ENCODE measurements at places on chromosomes 7 and 10. TPM values are rescaled to one million over a fixed set of nuclear protein-coding genes. Genes with fewer than 3 reads are reported as not detected.
A peak's percentile ranks its signal among the peaks of the same experiment; 100 is the strongest.

Gene MMP21
- 0.26 TPM for total RNA-seq

DNA sequence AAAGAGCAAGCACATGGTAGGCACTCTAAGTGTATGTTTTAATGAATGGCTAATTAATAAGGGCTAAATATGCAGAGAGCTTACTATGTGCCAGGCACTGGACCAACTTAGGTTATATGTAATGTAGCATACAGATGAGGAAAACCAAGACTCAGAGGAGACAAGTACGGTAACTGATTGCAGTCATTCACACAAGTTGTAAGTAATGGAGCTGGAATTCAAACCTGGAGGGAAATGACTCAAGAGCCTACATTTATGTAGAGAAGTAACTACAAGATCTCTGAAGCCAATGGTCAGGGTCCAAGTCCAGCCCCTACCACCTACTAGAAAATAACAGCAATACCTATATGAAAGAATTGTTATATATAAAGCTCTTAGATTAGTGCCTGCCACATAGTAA is 97.3 kb upstream of the KCNIP2 start:
- H3K27me3 ChIP-seq, result no peaks in the 10 kb centered on the region
- no peaks in the 10 kb centered on the region for H3K36me3 ChIP-seq
- peak; percentile 36 for DNase-seq
- no peak overlapping the region for H3K4me3 ChIP-seq

- no peaks in the 10 kb centered on the region for H3K4me1 ChIP-seq
- H3K27ac ChIP-seq, result no peak overlapping the region
- H3K36me3 ChIP-seq, result no peaks in the 10 kb centered on the region
- no peak overlapping the region for H3K4me3 ChIP-seq
These were observed 102.1 kb downstream of the DOCK4 start for GRCh38 chr7:112104120-112104519.

Gene LIPK
- total RNA-seq, result not detected

DNA sequence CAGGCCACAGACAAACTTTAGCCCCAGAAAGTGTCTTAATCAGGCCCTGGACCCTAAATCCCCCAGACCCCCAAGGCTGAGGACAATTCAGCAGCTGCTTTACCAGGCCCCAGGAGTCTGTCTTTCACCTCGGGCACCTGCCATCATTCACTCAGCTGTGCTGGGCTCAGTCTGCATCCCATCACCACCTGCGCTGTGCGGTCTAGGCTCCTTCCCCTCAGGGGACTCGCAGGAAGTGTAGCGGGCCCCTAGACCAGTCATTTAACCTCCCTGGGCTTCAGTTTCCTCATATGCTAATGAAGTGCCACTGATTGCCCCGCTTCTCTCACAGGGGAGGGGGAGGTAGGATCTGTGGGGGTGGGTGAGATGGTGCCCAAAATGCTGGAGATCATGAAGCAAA is 76.4 kb upstream of the ZMIZ1 start:
- H3K4me1 ChIP-seq, result no peaks in the 10 kb centered on the region
- DNase-seq, result no peak
- H3K27ac ChIP-seq, result no peak overlapping the region
- no peaks in the 10 kb centered on the region for H3K27me3 ChIP-seq
- H3K4me3 ChIP-seq, result no peak overlapping the region

- H3K4me1 ChIP-seq, result peaks cover 33% of the 10 kb centered on the region
- no peaks in the 10 kb centered on the region for H3K36me3 ChIP-seq
- H3K27ac ChIP-seq, result peak overlapping the region; percentile 95
- peak overlapping the region; percentile 55 for H3K4me3 ChIP-seq
- DNase-seq, result peak; percentile 92
- H3K27me3 ChIP-seq, result no peaks in the 10 kb centered on the region
These were observed 26.5 kb downstream of the GTF2IRD1 start for GRCh38 chr7:74479961-74480829.

Gene SFXN4
- 17.7 TPM for total RNA-seq

- no peak for DNase-seq
- H3K27ac ChIP-seq, result no peak overlapping the region
- H3K4me3 ChIP-seq, result no peak overlapping the region
- no peaks in the 10 kb centered on the region for H3K36me3 ChIP-seq
- H3K27me3 ChIP-seq, result no peaks in the 10 kb centered on the region
- no peaks in the 10 kb centered on the region for H3K4me1 ChIP-seq
These were observed 395.4 kb upstream of the NFE2L3 start for GRCh38 chr7:25756601-25757000.

DNA sequence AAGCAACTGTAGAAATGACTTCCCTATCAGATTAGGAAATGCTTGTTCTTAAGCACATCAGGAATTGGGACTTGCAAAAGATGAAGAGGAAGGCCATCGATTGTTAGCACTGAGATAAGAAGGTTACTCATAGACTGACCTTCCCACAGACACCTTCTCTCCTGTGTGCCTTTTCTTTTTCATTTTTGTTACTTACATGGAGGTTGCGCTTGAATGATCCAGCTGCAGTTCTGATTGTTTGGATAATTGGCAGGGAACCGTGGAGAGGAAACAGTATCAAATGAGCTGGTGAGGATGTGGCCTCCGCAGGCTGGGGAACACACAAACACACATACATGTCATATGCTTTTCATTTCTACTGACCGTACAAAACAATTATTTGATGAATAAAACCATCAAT is 134.9 kb upstream of the RSU1 start:
- peaks cover 6% of the 10 kb centered on the region for H3K4me1 ChIP-seq
- no peak overlapping the region for H3K4me3 ChIP-seq
- no peaks in the 10 kb centered on the region for H3K36me3 ChIP-seq
- DNase-seq, result no peak
- no peak overlapping the region for H3K27ac ChIP-seq
- H3K27me3 ChIP-seq, result no peaks in the 10 kb centered on the region

Gene OR2A12
- not detected for total RNA-seq

Gene OR2A1
- total RNA-seq, result under 0.01 TPM

Gene PLAU
- 60.1 TPM for total RNA-seq

- no peak overlapping the region for H3K27ac ChIP-seq
- H3K4me3 ChIP-seq, result no peak overlapping the region
- no peaks in the 10 kb centered on the region for H3K4me1 ChIP-seq
- no peak for DNase-seq
- no peaks in the 10 kb centered on the region for H3K27me3 ChIP-seq
These were observed 9.1 kb upstream of the ZYX start for GRCh38 chr7:143372070-143372469.

DNA sequence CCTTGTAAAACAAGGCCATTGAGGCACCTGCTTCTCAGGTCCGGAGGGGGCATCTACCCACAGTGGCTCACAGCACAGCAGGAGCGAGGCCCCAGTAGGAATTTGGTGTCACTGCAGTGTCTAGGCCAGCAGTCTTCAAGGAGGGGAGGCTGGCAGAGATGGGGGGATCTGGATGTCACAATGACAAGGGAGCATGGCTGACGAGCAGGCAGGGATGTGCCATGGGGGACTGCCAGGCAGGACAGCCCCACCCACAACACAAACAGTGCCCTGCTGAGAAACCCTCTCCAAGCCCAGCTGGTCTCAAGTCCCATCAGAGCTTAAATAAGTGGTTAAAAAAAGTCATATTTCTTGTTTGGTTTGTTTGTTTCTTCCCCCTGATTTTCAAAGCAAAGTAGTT is 121.0 kb upstream of the ZNF716 start:
- H3K4me1 ChIP-seq, result no peaks in the 10 kb centered on the region
- no peaks in the 10 kb centered on the region for H3K36me3 ChIP-seq
- no peak overlapping the region for H3K4me3 ChIP-seq
- no peak for DNase-seq

Gene CELF2
- total RNA-seq, result 25.1 TPM

GRCh38 chr7:156892081-156892800 is 742 bp downstream of the LMBR1 start:
- H3K36me3 ChIP-seq, result no peaks in the 10 kb centered on the region
- H3K27ac ChIP-seq, result peak overlapping the region; percentile 1
- H3K4me3 ChIP-seq, result peak overlapping the region; percentile 85

GRCh38 chr10:92695679-92696605 is 6.2 kb downstream of the HHEX start:
- peak overlapping the region; percentile 78 for H3K27ac ChIP-seq
- no peaks in the 10 kb centered on the region for H3K36me3 ChIP-seq
- H3K27me3 ChIP-seq, result no peaks in the 10 kb centered on the region
- peak; percentile 69 for DNase-seq

- no peak overlapping the region for H3K27ac ChIP-seq
- H3K36me3 ChIP-seq, result no peaks in the 10 kb centered on the region
- no peaks in the 10 kb centered on the region for H3K4me1 ChIP-seq
- no peaks in the 10 kb centered on the region for H3K27me3 ChIP-seq
These were observed 11.0 kb downstream of the NXPH1 start for GRCh38 chr7:8444468-8444769.

Gene UCMA
- not detected for total RNA-seq

DNA sequence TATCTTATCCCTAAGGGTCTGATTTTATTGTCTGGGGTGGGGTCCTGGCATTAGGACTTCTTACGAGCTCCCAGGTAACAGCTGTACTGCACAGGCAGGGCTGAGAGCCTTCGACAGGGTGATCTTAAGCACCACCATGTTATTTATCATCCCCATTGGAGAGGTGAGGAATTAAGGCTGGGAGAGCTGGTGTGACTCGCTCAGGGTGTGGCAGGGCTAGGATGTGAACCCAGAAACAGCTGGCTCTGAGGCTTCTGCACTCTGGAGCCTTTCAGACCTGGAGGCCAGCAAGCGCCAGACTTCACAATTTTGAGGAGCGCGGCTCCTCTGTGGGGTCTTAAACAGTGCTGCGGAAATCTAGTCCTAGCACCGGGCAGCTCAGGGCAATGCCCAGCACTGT is 27.4 kb upstream of the NDST2 start:
- H3K4me3 ChIP-seq, result no peak overlapping the region
- peaks cover 19% of the 10 kb centered on the region for H3K4me1 ChIP-seq
- no peak overlapping the region for H3K27ac ChIP-seq
- peaks cover 12% of the 10 kb centered on the region for H3K36me3 ChIP-seq
- H3K27me3 ChIP-seq, result no peaks in the 10 kb centered on the region
- peak; percentile 25 for DNase-seq

Gene VGF
- 0.66 TPM for total RNA-seq

Gene SCIN
- 0.17 TPM for total RNA-seq

DNA sequence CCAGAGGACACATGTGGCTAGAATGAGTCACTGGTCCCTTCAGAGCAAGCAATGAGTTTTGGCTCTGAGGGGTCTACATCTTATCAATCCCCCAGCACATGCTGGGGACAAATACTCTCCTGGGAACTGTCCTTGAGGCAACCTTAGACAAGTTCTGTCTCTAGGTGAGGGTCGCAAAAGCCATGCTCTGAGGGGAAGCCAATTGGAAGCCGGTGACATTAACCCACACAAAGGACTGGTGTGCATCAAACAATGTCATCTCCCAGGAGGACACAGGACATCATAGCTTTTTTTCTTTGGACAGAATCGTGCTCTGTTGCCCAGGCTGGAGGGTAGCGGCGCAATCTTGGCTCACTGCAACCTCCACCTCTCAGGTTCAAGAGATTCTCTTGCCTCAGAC is 111.6 kb upstream of the ZNF722 start:
- no peak for DNase-seq
- no peak overlapping the region for H3K4me3 ChIP-seq
- H3K27ac ChIP-seq, result no peak overlapping the region
- H3K36me3 ChIP-seq, result no peaks in the 10 kb centered on the region
- no peaks in the 10 kb centered on the region for H3K4me1 ChIP-seq

- no peak overlapping the region for H3K4me3 ChIP-seq
- H3K27ac ChIP-seq, result no peak overlapping the region
- DNase-seq, result peak; percentile 79
- peaks cover 11% of the 10 kb centered on the region for H3K4me1 ChIP-seq
These were observed 76.9 kb downstream of the RNF216 start for GRCh38 chr7:5704534-5704922.

Gene VWA2
- under 0.01 TPM for total RNA-seq

DNA sequence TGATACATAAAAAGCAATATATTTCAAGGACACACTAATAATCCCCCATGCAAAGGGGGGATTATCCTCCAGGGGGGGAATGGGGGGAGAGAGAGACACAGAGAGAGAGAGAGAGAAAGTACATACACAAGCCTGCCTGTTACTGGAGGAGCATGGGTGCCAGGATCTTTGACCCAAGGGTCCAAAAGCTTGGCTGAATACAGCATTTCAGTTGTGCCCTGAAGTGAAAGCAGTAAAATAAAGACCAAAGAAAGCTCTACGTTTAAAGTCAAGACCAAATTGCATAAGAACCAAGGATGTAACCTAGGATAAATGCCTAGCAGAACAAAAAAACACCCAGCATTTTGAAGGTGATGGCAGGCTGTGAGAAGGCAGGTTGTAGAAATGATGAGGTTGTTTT is 27.8 kb upstream of the ITGB8 start:
- no peak overlapping the region for H3K27ac ChIP-seq
- no peak for DNase-seq
- H3K4me1 ChIP-seq, result no peaks in the 10 kb centered on the region
- H3K4me3 ChIP-seq, result no peak overlapping the region

Gene LIPN
- not detected for total RNA-seq

GRCh38 chr10:5951167-5951711 is 26.1 kb downstream of the IL15RA start:
- DNase-seq, result peak; percentile 60
- no peaks in the 10 kb centered on the region for H3K36me3 ChIP-seq

- no peak overlapping the region for H3K27ac ChIP-seq
- H3K27me3 ChIP-seq, result no peaks in the 10 kb centered on the region
- no peak overlapping the region for H3K4me3 ChIP-seq
- no peaks in the 10 kb centered on the region for H3K36me3 ChIP-seq
- peak; percentile 6 for DNase-seq
These were observed 182.0 kb upstream of the PPP1R3A start for GRCh38 chr7:114100810-114101209.

DNA sequence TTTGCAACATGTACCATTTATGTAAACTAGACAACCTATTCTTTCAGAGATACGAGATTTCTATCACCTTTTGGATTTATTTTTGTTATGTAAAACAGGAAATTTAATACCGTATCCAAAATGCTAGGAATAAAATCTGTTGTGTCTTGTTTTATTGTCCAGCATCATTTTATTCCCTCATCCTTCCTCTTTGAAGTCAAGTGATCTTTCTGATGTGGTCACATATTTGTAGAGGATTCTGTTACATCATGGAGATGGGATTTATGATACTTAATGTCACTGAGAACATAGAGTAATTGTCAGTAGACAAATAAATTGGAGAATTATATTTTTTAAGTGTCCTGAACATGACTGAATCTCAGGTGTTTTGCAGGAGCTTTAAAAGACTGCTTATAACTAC is 64.7 kb downstream of the ZNF277 start:
- no peak overlapping the region for H3K4me3 ChIP-seq
- H3K27me3 ChIP-seq, result no peaks in the 10 kb centered on the region
- DNase-seq, result no peak
- no peak overlapping the region for H3K27ac ChIP-seq
- H3K4me1 ChIP-seq, result peaks cover 2% of the 10 kb centered on the region
- no peaks in the 10 kb centered on the region for H3K36me3 ChIP-seq

- H3K36me3 ChIP-seq, result no peaks in the 10 kb centered on the region
- no peak for DNase-seq
- H3K4me3 ChIP-seq, result no peak overlapping the region
- H3K4me1 ChIP-seq, result no peaks in the 10 kb centered on the region
- H3K27me3 ChIP-seq, result no peaks in the 10 kb centered on the region
These were observed 446.2 kb upstream of the MGMT start for GRCh38 chr10:129020651-129021330.

Data from fibroblast of lung (primary cell).